ENCODE measurements at places on chromosomes 6 and 20.

DNA sequence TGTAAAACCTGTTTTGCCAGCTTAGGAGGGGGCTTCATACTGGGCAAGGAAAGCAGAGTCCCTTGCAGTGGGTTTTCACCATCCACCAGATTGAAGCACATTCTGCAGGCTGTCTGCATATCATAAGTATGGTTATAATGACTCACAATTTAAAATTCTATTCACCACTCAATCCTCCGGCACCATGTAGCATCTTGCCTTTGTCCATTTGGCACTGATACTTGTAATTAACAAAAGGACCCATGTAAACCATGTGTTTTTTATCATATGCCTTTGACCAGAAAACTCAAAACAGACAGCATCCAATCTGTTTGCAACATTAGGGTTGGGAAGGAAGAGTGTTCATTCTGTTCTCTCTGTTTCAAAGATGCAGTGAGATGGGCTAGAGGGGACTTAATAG, 3.0 kb downstream of the CD83 start:
- no peak for DNase-seq

GRCh38 chr6:116255246-116255800, 1.4 kb upstream of the TSPYL4 start:
- no peak for DNase-seq

GRCh38 chr6:32983964-32984621, 15.7 kb downstream of the BRD2 start:
- DNase-seq: no peak

DNA sequence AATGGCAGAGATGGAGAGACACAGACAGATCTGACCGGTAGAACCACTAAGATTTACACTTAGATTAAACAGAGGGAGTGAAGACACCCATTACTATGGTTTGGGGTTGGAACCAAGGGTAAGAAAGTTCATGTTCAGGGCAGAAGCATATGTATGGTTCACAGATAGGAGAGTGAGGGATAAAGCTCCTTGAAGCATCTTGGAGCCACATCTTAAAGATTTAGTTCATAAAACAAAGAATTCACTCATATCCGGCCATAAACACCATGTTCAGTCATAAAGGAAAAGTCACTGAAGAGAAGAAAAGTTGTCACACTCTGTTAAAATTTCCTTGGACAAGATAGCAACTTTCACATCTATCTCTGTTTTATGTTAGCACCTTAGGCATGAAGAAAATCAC, 18.0 kb downstream of the STX7 start:
- no peak for DNase-seq

GRCh38 chr6:42901538-42901957, 14.3 kb upstream of the PTCRA start:
- DNase-seq: peak; percentile 66

DNA sequence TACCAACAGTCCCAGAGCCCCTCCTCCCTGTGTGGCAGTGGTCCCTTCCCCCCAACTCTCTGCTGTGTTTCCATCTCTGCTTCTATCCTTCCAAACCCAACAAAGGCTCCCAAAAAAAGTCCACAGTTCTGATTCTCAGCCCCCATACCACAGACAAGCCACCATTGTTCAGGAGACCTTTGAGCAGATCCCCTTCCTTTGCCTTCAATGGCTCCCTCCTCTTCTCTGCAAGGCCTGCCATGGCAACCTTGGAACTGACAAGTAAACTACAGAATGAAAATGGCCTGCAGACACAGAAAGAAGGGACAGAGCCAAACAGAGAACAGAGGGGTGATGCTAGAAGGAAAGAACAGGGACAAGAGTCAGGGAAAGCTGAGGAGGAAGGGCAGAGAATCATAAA, 23.2 kb downstream of the OR2H2 start:
- DNase-seq: no peak

GRCh38 chr6:4291453-4292403, 156.4 kb upstream of the ECI2 start:
- no peak for DNase-seq

DNA sequence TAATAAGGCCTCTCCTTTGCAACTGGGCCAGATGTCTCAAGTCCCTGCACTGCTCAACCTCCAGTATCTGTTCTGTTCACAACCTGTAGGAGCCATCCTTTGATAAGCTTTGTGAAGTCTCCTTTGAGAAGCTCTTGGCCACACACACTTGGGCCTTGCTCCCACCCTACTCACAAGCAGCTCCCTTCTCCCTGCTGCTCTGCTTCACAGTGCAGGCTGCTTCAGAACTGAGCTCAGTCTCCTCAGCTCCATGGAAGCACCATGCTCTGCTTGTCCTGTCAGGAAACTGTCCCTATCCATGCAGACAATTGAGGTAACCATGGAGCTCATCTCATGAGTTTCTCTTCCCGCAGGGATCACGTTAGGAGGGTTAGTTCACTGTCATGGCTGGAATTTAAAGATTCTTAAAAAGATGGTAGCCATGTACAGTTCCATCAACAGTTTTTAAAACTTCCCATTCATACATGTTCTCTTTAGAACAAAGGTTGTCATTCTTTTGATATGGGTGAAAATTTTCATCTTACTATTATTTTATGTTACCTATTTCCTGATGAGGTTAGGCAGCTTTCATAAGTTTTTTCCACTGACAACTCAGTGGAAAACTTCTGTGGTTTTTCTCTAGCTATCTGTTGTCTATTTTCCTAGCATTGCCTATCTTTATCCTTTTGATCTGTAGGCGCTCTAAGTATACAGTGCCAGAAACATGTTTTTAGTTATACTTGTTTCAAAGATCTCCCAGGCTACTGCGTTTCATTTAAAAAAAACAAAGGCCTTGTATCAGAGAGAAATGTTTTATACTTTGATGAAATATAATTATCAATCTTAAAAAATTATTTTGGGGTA, 62.6 kb downstream of the AK9 start:
- no peak for DNase-seq

DNA sequence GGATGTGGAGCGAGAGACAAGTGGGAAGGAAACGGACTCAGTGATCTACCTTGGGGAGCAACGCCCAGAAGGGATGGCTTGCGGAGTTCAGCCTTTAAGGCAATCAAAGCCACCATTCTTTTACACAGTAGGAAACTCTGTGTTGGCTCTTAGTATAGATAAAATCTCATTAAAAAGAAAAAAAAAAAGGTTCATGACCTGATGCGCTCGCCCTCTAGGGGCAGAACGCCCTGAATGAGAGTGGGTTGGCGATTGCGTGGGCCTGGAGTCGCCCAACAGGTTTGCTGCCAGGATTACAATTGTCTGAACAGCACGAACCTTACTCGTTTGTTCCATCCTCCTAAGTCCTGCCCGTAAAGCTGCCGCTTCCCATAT, 1.2 kb downstream of the TPD52L1 start:
- peak; percentile 52 for DNase-seq

- no peak for DNase-seq
These were observed 551.0 kb downstream of the PHF3 start for GRCh38 chr6:64186592-64186991.

GRCh38 chr6:107813555-107814194, 10.4 kb downstream of the SCML4 start:
- no peak for DNase-seq

DNA sequence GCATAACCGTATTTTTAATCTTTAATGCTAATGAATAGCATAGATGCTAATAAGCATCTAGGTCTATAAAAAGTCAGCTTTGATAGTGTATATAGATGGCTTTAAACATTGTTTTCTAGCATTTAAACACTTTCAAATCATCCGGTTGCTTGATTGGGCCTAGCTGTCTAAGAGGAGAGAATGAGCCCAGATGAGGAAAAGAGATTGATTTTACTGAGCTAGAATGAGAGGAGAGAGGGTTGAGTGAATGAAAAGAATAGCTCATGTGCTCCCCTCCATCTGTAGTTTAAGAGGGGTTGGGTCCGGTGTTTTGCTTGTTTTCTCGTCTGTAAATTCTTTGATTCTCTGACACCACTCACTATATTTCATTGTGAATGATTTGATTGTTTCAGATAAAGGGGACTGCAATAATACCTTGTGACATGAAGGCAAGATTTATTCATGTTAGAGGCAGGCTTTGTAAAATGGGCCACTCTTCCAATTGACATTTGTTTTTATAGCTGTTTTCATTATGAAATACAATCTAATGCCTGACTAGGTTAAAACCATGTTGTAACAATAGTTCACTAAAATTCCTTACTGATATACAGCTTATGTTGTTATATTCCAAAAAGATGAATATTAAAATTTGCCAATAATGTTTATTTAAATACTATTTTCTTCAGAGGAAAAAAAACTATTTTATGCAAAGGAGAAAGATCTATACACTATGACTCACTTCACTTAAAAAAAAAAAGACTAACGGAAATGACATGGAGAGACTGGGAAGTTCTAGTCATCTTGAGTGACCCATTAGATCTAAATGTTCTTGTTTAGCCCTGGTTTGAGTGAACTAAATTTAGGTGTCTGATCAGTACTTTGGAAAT, 3.2 kb downstream of the PTPN1 start:
- no peak for DNase-seq

GRCh38 chr20:680638-681187, 5.1 kb upstream of the SCRT2 start:
- DNase-seq: no peak

GRCh38 chr6:139137706-139138105, 2.8 kb downstream of the HECA start:
- no peak for DNase-seq

DNA sequence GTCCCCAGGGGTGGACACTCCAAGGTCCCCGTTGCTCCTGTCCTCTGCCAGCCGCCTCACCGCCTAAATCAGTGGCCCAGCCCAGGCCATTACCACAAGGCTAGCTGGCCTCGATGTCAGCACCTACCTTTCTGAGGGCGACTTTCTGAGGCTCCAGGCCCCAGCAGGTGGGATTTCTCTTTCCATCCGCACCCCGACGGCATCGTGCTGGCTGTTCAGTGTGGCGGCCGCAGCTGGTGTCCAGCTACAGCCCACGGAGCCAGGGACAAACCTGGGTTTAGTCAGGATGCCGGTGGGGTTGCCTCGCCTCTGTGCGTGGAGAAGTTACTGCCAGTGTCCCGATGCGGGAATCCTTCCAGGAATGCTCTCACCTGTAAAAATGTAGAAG, 60.8 kb downstream of the ERMARD start:
- DNase-seq: no peak

DNA sequence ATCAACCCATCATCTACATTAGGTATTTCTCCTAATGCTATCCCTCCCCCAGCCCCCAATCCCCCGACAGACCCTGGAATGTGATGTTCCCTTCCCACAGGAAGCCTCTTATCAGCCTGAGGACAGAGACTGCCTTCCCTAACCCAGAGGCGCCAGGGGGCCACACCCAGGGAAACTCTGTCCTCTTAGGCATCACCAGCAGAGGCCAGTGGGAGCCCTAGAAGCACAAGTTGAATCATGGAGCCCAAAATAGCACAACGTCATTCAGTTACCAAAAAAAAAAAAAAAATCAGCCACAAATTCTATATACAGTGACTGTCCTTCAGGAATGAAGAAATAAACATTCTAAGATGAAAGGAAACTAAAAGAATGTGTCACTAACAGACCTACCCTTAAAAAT, 625.7 kb downstream of the TFAP2A start:
- no peak for DNase-seq

DNA sequence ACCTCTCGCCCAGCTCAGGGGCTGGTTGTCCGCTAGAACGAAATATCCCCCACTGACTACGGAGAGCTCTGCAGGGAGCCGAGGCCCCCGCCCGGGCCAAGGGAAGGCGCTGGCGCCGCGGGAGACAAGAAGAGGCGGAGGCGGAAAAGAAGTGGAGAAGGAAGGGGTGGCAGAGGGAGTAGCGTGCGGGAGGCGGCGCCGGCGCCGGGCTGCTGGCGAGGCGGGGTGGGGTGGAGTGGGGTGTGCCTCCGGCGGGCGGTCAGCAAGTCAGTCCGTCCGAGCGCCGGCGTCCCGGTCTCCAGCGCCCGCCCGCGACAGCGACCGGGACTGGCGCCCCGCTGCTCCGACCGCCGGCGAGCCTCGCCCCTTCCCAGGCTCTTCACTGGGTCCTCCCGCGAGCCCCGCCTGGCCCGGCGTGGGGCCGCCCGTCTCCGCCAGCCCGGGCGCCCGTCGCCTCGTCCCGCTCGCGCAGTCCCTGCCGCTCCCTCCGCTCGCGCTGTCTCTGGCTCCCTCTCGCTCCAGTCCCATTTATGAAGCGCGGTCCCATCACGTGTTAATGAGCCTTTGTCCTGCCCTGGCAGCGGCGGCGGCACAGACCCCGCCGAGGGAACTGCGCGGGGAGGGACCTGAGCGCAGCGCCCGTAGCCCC, at the start of gene CNR1:
CNR1 (minus strand) TSS at position 504 of the 649 bp plus-strand sequence. CDS start 21,073 bp downstream, outside the sequence.
- DNase-seq: peak; percentile 48

DNA sequence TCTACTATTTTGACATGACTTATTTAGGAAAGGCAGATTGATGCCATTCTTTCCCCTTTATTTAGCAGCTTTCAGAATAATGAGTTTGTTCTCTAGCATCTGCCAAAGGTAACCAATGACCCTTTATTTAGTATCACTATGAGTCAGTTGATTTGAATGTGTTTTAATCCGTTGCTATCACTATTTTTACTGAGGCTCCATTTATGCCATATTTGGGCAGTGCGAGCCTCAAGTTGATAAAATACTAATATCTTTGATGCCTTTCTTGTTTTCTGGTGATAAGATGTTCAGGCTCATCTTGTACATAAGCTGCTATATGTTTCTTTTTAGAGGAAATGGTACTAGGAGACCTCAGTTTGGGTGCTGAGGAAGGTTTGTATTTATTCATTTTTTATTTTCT, 15.6 kb upstream of the NOTCH4 start:
- DNase-seq: no peak

- DNase-seq: no peak
These were observed 469 bp upstream of the XRN2 start for GRCh38 chr20:21302664-21303060.

- peak; percentile 62 for DNase-seq
These were observed 19.0 kb downstream of the REM1 start for GRCh38 chr20:31494131-31494530.

DNA sequence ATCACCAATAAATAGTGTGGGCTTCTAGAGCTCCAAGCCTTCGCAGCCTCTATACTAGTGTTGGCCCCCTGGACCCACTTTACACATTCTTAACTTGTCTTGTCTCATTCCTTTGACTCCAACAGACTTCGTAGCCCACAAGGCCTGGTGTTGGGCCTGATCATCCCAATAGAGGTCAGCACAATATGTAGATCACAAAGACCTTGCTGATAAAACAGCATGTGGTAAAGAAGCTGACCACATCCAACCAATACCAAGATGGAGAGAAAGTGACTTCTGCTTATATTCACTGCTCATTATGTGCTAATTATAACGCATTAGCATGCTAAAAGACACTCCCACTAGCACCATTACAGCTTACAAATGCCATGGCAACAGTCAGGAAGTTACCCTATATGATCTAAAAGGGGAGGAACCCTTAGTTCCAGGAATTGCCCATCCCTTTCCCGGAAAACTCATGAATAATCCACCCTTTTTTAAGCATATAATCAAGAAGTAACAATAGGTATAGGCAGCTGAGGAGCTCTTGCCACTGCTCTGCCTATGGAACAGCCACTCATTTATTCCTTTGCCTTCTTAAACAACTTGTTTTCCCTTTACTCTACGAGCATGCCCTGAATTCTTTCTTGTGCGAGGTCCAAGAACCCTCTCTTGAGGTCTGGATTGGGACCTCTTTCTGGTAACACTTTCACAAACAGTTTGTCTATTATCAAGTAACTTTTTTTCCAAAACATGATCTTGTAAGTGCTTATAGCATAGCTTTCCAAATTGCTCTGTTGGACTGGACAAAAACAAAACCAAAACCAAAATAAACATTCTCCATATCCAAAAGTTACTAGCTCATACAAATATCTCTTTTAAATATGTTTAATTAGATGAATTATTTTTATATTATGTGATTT, 54.6 kb upstream of the ECHDC1 start:
- DNase-seq: no peak
